Stimulated activated CD8-positive, alpha-beta memory T cell treated with anti-CD3 and anti-CD28 coated beads, Interleukin-2, amount 100 ng/mL, for 48 hours (primary cell): ENCODE measurements at places on chromosomes 2 and 18.

GRCh38 chr2:105674859-105675541 lies 69.7 kb upstream of the NCK2 start:
- DNase-seq: peak; percentile 37

DNA sequence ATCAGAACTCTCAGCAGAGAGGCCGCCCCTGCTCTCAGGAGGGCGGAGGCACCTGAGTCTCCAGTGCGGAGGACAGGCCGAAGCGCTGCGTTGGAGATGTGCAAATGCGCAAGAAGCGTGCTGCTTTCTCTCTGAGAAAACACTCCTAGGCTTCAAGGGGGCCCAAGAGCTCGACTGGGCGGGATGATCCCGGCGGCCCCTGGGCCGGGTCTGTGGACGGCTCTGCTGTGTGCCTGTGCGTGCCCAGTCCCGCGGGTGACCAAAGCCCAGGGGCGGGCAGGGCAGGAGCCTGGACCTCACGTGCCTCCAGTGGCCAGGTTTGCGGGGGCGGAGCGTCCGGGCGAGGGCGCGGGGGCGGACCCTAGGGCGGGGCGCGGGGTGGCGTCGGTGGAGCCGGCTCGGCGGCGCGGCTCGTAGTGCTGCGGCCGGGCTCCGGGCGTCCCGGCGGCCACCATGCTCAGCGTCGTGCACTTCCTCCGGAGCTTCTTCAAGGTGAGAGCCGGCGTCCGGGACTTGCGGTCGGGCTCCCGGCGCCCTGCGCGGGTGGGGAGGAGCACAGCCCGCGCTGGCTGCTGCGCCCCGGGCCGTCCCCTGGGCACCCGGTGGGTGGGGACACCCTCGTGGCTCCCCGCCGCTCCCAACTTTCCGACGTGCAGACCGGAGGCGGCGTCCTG lies at the start of gene ARHGEF4:
Gene ARHGEF4 (plus strand): TSS at position 414 of the 674 bp plus-strand sequence. CDS start 40 bp downstream, at position 454.
- no peak for DNase-seq

GRCh38 chr2:58913082-58913726 lies 672.1 kb upstream of the FANCL start:
- DNase-seq: no peak

- peak; percentile 56 for DNase-seq
Measured at GRCh38 chr2:68726608-68727367, 7.8 kb upstream of the ARHGAP25 start.

DNA sequence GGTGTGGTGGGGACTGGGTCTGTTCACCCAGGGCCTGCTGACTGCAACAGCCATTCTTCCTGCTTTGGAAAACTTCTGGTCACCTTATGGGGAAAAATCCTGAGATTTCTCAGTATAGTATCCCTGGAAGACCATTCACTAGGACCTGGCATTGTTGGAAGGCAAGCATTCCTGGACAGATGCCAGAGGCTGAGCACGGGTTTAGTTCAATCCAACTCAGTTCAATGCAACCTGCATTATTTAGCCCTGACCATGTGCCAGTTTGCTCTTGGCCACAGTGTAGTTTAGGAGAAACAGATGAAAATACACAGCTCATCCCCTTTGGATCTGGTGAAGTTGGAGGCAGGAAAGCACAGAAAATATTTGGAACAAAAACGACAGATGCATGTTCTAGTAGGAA lies 95.9 kb downstream of the LPIN1 start:
- no peak for DNase-seq

DNA sequence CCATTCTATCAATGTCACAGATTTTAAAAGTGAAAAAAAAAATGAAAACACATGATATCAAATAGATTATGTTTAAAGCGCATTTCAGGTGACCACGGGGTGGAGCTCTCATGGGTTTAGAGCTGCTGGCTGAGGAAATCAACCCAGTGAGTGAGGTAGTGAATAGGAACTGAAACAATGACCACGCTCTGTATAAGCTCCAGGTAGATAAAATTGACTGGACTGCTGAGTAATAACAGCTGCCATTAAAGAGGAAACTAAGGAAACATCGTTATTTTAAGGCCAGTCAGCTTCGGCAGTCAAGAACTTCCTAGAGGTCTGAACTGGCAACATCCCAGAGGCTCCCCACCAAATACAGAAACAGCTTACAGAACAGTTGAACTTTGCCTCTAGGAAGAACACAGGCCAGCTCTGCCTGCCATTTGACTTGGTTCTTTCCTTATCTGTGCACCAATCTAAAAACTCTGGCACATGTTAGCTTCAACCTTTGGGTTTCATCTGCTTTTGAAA lies 185.9 kb downstream of the PDE1A start:
- DNase-seq: no peak

GRCh38 chr2:231642631-231643494 lies 50.2 kb downstream of the TEX44 start:
- DNase-seq: peak; percentile 47

GRCh38 chr2:80252294-80252986 lies 52.1 kb downstream of the LRRTM1 start:
- no peak for DNase-seq

DNA sequence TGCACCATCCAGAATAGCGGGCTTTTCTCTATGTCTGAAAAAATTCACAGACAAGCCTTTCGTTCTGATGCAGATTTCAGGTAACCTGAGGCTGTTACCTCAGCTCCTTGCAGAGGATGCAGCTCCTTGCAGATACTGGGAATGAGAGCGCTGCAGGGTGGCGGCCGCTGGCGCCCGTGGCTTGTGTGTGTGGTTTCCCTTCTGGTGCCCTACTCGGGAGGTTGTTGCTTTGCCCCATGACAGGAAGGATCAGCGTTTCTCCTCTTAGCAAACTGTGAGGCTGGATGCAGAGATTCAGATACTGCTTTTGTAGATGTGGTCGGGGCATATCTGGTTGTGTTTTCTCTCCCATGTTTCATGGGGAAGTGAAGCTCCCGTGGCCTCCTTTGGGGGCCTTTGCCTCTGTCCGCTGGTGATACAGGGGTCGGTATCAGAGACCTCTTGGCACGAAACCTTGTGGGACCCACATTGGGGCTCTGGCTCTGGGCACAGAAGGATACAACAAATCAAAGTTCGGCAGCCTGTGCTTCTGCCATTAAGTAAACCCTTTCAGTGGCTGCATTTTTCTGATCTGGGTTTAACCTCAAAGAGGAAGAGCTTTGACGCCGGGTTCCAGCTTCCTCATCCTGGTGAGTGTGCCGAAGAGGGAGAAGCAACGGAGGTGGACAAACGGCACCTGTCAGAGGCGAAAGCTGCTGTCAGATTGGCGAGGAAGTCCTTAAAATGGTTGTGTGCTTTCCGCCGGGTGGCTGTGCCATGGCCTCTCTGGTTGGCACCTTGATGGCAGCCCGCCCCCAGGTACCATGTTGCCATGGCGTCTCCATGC lies 127.8 kb downstream of the MBP start:
- no peak for DNase-seq

DNA sequence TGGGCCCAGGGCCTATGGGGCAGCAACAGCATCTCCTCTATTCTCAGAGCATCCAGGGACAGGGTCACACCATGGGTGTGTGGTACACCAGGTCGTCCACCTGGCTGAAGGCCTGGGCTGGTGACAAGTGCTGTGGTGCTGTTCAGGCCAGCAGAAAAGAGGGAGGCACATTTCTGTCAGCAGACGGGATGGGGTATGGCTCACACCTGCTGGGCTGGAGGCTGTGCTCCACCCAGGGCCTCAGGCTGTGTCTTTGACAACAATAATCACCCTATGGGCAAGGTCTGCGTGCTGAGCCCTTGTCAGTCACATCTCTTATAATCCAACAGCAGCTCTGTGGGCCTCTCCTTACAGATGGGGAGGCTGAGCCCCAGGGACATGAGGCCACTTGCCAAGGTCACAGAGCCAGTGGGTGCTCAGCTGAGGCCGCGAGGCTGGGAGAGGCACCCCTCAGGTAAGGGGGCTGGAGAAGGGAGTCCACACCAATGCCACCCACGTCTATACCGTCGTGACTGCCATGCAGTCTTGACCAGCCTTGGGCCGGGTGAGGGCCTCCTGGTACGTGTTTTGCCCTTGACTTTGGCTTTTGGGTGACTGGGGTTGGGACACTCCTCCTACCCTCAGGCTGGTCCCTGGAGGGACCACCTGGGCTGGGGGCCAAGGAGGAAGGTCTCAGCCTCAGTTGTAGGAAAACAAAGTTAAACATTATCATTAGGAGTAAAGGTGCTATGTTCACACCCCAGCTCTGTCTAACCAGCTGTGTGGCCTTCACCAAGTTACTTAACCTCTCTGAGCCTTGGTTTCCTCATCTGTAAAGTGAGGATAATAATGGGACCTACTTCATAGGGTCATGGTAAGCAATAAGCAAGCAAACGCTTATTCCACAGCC lies 5.6 kb upstream of the HS6ST1 start:
- no peak for DNase-seq

- no peak for DNase-seq
Measured at GRCh38 chr2:214630402-214631045, 179.0 kb downstream of the BARD1 start.

DNA sequence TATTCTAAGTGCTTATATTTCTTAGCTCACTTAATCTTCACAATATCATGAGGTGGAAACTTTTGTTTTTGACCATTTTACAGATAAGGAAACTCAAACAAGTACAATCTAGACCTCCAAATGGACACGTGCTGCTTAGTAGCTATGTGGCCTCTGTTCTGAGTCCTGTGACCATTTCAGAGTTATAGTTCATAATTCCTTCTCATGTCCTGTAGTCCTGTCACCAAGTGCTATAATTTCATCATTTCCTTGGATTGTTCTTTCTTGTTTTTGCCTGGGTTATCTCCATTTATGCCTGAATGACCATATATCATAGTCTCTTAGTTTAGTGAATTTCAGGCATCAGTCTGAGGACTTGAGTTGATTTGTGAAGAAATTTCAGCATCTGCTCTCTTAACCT lies 91.7 kb downstream of the NUP35 start:
- no peak for DNase-seq

- DNase-seq: no peak
Measured at GRCh38 chr2:233476063-233476410, 90.5 kb downstream of the USP40 start.

DNA sequence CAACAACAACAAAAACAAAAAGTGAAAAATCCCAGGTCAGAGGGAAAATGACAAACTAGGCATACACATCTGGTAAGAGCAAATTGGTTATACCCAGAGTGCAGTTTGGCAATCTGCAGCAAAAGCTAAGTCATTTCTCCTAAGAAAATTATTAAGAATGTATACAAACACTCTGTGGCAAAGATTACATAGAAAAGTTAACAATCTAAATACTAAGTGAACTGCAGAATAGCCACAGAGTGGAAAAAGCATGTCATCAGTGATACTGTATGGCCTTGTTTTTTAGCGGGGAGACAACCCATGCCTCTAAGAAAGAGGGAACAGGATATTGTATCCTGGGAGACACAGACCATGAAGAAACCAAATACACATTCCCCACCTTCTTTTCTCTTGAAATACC lies 136.0 kb upstream of the ITGB6 start:
- DNase-seq: no peak

GRCh38 chr2:44708661-44709000 lies 232.9 kb upstream of the SIX3 start:
- DNase-seq: no peak

- DNase-seq: no peak
Measured at GRCh38 chr2:46306330-46306751, 9.1 kb downstream of the EPAS1 start.

DNA sequence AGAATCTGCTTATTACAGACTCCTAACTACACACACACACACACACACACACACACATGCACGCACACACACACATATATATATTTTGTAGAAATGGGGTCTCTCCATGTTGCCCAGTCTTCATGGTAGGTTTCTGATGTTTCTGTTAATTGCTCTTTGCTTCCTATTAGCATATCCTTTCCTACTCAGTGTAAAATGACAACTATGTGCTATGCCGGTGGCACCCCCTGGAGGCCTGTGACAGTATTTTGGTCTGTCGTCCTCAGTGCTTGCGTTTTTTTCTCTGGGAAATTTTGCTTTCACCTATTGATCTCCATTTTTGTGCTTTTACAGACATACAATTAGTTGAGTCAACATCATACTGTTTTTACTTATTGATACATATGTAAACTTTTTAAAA lies 322.1 kb downstream of the LRRTM1 start:
- DNase-seq: no peak

DNA sequence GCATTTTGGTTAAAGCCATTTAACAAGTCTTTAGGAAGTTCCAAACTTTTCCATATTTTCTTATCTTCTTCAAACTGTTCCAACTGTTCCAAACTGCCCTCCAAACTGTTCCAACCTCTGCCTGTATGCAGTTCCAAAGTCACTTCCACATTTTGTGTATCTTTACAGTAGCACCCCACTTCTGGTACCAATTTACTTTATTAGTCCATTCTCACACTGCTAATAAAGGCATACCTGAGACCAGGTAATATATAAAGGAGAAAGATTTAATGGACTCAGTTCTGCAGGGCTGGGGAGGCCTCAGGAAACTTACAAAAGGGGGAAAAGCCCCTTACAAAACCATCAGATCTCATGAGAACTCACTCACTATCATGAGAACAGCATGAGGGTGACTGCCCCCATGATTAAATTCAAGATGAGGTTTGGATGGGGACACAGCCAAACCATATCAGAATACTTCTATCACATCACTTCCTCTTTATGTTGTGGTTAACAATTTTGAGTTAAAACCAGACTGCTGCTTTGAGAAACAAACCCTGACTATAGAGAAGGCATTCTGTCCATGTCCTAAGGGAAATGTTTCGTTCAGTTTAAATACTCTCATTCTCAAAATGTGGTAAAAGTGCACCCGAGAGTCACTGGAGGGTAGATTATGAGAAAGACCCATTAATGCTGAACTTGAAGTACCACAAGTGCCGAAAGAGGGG lies 11.0 kb downstream of the IL18R1 start:
- DNase-seq: no peak

- DNase-seq: no peak
Measured at GRCh38 chr2:107685421-107685986, 141.2 kb upstream of the RGPD4 start.

DNA sequence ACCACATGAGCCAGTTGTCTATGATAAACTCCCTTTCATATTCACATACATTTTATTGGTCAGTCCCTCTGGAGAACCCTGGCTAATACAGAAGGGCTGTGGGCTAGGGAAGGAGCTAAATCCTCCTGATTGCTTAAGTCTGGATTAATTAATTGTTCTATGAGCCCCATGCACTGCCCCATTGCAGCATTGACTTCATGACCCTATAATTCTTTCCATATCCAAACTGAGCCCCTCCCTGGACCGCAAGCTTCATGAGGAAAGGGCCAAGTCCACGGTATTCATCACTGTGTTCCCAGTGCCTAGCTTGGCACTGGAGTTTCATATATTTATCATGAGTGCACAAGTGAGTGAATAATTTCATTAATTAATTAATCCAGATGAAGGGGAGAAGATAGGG lies 124.0 kb downstream of the MBD2 start:
- no peak for DNase-seq

- DNase-seq: no peak
Measured at GRCh38 chr2:74488643-74489481, 6.0 kb downstream of the TTC31 start.

- no peak for DNase-seq
Measured at GRCh38 chr2:186319105-186319504, 167.0 kb upstream of the ZC3H15 start.

DNA sequence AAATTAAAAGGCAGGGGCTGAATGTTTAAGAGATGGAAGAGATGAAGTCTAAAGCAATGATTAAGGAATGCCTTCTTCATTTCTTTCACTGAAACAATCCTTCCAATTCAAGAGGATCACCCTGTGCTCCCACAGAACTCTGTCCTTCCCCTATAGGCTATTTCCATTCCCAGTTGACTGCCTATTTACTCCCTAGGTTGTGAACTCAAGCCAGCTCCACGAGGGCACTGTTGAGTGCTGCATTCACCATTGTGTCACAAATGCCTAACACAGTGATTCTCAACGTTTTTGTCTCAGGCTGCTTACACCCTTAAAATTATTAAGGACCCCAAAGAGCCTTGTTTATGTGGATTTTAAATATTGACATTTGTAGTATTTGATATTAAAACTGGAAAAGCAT lies 112.4 kb downstream of the AOX1 start:
- DNase-seq: no peak
